ENCODE measurements at places on chromosomes 2 and 18. TPM values are rescaled to one million over a fixed set of nuclear protein-coding genes. Genes with fewer than 3 reads are reported as not detected.
A peak's percentile ranks its signal among the peaks of the same experiment; 100 is the strongest.

DNA sequence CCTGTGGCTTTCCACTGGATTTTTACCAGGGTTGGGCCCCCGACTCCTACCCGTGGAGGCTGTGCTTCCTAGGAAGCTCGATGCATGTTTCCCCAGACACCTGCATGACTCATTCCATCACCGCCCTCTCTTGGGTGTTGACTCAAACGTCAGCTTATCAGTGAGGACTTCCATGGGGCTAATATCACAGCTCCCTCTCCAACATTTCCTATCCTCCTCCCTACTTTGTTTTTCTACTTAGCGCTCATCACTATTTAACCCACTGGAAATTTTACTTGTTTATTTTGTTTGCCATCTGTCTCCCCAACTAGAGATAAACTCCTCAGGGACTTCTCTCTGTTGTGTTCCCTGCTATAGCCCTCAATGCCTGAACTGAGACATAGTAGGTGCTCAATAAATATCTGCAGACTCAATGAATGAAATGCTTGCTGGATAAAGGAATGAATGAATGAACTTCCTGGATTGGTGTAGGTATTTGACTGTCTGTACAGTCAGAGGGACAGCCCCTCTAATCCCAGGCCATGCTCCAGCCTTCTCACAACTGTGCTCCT, 89.7 kb upstream of the MSH2 start:
- DNase-seq: no peak

GRCh38 chr2:125615438-125615837, 1040.5 kb upstream of the GYPC start:
- no peak for DNase-seq

FOXD4L1 gene
- total RNA-seq: under 0.01 TPM

GRCh38 chr2:241869087-241869961, at the start of gene RTP5:
Gene RTP5, plus strand, starts transcription at chr2:241869729. Its CDS starts 28 bp downstream, at chr2:241869757.
- no peak for DNase-seq

DNA sequence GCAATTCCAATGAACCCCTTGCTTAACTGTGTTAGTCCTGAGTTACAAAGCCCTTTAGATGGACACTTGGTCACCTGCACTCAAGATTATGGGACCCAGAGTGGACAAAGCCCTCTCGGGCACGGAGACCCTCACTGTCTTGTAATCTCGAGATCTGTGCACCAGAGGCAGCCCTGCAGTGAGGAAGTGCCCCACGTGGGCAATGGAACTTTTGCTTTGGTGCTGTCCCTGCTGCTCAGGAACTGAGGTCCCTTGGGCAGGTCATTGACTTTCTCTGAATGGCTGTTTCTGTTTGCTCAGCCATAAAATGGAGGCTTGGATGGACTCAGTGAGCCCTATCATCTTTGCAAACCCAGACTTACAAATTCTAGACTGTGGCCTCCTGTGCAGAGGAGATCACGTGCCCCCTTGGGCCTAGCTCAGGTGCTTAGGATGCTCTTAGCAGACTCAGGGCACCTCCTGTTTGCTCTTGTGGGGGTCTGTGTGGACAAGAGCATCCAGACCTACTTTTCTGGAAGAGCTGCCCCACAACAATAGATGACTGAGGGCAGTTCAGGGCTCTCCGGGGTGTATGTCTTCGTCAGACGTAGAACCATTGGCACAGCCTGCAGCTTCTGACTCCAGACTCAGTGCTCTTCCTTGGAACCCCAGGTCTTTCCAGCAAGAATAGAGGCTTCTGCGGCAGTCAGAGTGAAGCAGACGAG, 94.5 kb upstream of the HS6ST1 start:
- no peak for DNase-seq

DNA sequence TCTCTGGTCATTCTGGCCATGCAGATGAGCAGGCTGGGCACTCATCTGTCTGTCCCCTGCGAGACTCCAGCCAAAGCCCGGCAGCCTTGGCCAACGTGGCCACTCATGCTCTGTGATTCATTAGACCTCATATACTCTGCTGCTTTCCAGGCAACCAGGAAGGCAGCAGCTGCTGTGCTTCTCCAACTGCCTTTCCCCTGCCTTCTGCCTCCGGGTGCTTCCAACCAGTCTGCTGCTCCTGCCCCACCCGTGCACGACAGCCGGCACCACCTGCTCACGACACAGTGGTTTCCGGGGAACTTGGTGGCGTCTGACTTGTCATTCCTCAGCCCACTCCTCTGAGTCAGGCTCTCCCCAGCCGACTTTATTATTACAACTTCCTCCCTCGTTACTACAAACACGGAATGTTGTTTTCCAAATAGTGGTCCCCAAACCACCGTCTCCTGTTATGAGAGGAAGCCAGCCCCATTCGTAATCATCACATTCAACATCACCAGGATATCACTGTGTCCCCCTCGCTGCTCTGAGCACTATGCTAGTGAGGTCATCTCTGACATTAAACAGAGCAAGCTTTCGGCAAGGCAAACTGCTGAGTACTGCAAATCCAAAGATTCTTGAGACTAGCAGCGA, 392.4 kb downstream of the ALK start:
- peak; percentile 85 for DNase-seq
